ENCODE measurements at places on chromosomes 12 and 14.

DNA sequence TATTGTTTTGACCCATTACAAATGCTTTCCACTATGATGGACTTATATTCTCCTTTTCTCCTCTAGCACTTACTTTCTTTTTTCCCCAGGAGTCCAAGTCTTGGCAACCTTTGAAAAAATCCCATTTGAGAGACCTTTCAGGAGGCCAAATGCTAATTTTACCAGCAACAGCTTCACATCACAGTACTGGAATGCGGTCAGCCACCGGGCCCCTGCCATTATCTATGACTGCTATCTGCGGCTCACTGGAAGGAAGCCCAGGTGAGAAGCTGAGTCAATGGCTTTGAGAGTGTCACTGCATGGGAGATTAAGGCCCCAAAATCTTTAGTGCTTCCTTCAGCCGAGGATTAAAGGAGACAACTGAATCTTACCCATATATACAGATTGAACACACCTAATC, 64.2 kb downstream of the ERGIC2 start:
- DNase-seq = no peak

DNA sequence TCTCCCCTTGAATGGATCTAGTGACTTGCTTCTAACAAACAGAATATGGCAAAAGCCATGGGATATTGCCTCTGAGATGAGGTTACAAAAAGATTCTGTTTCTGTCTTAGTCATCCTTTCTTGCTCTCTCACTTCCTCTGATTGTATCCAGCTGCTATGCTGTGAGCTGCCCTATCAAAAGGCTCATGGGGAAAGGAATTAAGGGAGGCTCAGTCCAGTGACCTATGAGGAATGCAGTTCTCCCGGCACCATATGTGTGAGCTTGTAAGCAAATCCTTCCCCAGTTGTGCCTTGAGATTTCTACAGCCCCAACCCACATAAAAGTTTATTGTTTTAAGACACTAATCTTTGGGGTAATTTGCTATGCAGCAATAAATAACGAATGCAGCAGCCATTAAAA, 183.1 kb downstream of the KLHL28 start:
- DNase-seq = no peak

DNA sequence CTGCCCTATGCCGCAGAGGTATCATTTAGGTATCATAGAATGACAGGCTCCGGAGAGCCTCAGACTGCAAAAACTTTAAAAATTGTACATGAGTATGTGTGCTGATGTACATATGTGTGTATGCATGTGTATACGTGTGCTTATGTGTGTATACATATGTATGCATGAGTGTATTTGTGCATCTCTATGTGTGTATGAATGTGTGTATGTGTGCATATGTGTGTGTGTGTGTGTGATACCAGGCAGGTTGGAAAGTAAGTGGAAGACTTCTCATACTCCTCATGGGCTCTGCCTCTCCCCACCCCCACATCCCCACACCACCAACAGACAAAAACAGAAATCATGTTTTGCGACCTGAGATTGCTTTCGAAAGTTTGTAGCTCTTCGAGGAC, 621 bp upstream of the TMEM117 start:
- DNase-seq = no peak

GRCh38 chr12:51938726-51939125, 12.8 kb upstream of the ACVR1B start:
- DNase-seq = no peak

DNA sequence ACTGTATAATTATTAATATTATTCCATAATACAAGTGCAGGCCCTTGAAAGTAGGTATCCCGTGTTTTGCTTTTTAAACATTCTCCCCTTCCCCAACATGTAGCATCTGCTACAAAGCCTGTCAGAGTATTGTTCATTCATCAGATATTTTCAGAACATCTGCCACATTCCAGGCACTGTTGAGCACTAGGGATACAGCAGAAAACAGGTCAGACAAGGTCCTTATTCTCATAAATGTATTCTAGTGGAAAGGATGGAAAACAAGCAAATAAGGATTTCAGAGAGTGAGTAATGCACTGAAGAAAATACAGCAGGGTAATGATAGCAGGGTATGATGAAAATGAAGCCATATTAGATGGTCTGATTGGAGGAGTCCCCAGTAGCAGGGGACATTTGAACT, 3.8 kb downstream of the ERP29 start:
- DNase-seq = no peak

DNA sequence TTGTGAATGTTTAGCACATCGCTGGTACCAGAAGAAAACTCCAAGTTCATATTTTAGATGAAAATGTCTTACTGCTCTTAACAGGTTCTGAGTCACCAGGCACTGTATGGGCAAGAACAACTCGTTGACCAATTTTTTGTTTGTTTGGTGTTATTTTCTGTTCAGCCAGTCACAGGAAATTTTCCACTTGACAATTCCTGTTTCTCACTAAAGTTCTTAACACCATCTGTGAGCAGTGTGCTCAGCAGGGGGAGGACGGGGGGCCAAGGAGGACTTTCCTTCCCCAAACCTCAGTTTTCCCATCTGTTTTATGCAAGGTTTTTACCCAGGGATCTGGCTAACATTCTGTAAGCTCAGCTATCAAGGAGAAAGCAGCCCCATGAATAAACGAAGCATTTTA, 3.0 kb downstream of the NUAK1 start:
- DNase-seq = no peak

DNA sequence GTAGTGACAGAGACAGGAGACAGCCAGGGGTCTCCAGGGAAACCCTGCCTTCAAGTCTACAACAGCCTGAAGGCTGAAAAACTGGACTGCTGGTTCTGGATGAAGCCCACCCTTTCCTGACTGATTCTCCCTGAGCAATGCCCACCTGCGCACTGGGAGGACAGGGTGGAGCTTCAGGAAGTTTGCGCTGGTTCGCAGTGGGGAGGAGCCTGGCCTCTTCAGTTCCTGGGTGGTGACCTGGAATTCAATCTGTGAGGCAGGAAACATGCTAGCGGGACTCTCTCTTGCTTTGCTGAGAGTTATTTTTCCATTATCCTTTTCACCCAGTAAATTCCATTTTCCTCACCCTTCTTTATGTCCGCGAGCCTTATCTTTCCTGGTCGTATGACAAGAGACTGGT, 600.8 kb downstream of the TRHDE start:
- no peak for DNase-seq

DNA sequence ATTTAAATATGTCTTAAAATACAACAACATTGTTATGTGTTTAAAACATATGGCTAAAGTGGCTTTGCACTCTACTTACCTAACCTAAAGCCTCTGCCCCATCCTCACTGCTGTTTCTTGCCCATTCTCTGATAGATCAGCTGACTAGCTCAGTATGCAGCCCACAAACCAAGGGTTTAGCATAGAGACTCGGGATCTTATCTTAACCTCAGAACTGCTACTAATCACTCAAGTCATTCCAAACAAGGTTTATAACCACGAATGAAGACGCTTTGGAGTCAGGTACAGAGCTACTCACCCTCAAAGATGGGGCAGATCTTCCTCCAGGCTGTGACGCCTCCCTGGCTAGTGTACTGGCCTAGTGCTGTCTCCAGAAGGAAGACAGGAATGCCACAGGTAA, 19.3 kb downstream of the SLC6A13 start:
- no peak for DNase-seq

DNA sequence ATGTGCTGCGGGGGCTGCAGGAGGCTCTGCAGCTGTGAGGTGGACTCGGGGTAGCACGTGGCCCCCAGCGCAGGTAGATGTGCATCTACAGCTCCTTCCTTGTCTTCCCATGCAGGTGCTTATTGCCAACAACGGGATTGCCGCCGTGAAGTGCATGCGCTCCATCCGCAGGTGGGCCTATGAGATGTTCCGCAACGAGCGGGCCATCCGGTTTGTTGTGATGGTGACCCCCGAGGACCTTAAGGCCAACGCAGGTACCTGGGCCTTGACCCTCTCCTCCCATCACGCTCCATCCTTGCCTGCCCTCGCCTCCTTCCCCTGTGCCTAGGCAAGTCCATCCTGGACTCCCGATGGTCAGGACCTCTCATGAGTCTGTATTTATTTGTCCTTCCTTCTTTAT, 51.4 kb downstream of the ACACB start:
- DNase-seq = no peak

- DNase-seq = no peak
Observed at GRCh38 chr12:24931666-24932405, 17.1 kb downstream of the BCAT1 start.

GRCh38 chr14:94387051-94388026, 1.1 kb downstream of the SERPINA1 start:
- no peak for DNase-seq

- no peak for DNase-seq
Observed at GRCh38 chr12:5900533-5901205, 44.4 kb downstream of the ANO2 start.
